ENCODE measurements at places on chromosomes 7 and 10.

- no peak for DNase-seq
Observed at GRCh38 chr7:8149222-8149621, 112.7 kb downstream of the ICA1 start.

DNA sequence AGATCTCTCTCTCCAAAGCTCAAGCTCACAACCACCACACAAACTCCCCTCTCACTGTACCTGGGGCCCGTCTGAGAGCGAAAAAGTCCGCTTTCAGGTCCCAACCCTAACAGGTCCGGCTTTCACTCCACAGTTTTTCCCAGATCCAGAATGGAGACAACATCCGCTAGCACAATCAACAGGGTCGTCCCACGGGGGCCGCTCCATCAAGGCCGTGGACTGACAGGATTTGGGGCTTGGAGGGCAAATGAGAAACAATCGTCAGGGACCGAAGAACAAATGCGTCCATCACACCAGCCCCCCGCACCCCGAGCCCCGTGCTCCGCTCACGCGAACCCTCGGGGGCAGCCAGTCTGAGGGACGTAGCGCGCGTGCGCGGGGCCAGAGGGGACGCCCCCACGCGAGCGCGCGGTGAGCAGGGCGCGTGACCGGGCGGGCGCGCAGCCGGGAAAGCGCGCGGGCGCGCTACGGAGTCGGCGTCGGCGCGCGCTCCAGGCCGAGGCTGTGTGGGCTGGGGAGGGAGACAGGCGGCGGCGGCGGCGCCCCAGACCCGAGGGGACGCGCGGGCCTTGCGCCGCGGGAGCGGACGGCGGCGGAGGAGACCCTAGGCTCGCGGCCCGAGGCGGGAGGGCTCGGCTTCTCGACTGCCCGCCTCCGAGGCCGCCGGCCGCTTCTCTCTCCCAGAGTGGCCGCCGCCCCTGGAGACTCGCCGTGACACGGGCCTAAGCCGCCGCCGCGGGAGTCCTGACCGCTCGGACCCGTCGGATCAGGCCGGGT is at the start of gene SLK:
Gene SLK, plus strand, starts transcription at position 470 of the 777 bp plus-strand sequence. CDS start 606 bp downstream, outside the sequence.
- DNase-seq = peak; percentile 53

- DNase-seq = no peak
Observed at GRCh38 chr10:86357676-86358075, 8.9 kb downstream of the GRID1 start.

DNA sequence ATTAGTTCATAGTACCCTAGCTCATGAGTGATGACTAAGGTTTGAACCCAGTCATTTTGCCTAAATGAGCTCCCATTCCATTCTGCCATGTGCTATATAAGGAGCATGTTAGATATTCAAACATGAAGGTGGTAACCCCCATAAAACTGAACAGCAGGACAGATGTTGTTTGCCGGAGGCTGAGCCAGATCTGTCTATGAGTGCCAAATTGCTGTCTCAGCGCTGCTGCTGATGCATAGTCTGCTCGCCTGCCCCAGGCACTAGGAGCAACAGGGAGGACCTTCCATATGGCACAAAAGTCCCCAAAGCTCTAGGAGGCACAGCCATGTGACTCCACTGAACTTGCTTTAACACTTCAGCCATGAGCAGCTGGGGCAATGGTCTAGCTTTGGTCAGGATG is 466.0 kb upstream of the GHITM start:
- no peak for DNase-seq

DNA sequence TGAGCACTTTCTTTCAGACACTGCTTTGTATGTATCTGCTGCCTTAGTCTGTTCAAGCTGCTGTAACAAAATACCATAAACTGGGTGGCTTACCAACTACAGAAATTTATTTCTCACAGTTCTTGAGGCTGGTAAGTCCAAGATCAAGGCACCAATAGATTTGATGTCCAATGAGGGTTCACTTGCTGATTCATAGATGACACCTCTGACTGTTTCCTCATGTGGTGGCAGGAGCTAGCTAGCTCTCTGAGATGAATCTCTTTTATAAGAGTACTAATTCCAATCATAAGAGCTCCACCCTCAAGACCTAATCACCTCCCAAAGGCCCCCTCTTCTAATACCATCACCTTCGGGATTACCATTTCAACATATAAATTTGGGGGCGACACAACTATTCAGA is 76.6 kb upstream of the ADO start:
- no peak for DNase-seq

- DNase-seq = no peak
Observed at GRCh38 chr10:124217031-124217430, 123.6 kb upstream of the CHST15 start.

- no peak for DNase-seq
Observed at GRCh38 chr10:33064706-33065105, 106.7 kb upstream of the ITGB1 start.

DNA sequence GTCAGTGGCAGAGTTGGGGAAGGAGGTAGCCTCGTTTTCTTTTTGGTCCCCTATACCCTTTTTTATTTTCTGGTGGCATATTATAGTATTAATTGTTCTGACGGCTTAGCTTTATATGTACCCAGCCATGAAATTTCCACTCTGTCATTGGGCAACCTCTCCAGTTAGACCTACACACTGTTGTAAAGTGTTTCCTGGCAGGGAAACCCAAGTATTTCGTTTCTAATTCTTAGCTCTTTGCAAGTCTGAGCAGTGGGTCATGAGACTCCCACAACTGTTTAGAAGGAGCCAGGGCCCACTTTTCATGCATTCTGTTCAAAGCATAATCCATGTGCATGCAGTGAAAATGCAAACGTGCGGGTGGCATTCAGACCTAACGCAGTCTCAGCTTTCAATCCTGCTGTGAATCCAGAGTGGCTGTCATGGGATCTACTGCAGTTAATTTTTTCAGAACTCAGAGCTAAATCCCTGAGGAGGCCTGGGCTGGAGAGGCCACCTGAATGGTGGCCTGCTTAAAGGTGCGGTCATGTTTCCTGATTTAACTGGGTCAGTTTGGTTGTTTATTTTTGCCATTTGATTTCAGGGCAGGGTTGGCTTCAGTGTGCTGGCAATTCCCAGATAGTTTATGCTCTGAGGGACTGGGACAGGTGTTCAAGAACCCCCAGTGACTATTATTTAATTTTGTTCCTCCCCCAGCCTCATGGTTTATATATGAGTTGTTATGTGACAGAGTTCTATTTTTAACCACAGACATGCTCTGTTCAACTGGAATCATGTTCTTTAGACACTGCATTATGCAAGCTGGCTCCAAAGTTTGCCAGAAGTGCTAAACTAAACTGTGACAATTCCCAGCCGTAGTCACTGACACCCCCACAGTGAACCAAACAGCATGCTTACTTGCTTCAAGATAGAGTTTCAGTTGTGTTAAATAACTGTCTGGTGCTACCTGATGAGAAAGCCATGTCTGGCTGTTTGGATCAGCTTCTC is 27.4 kb upstream of the SYPL1 start:
- DNase-seq = no peak

DNA sequence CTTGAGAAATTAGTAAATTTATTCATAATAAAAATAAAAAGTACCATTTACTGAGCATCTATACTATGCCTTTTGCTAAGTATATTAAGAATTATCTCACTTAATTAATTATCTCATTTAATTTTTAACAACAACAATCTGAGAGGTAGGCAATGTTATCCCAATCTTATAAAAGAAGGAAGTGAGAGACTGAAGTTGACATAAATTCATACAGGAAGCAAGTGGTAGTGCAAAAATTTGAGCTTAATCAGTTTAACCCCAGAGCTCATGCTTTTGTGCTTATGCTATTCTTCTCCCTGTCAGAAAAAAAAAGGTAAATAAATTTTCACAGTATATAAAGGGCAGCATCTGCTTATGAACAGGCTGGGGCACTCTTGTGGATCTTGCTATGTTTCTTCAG is 2.7 kb upstream of the LIPF start:
- DNase-seq = no peak

DNA sequence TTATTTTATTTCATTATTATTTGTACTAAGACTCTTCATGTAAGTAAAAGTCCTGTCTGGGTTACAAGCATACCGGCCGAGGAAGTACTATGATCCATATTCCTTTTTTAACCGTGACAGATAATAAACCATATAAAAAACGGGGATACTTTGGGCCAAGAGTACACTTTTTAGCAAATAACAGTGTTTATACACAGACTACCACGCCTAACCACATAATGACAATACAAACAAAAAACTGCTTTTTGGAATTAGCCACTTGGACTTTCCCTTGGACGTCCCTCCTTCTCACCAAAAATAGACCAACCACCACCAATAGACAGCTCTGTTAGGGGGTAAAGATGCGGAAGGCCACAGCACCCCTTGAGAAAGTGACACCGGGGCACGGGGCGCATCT is 800 bp downstream of the MINDY3 start:
- DNase-seq = no peak

DNA sequence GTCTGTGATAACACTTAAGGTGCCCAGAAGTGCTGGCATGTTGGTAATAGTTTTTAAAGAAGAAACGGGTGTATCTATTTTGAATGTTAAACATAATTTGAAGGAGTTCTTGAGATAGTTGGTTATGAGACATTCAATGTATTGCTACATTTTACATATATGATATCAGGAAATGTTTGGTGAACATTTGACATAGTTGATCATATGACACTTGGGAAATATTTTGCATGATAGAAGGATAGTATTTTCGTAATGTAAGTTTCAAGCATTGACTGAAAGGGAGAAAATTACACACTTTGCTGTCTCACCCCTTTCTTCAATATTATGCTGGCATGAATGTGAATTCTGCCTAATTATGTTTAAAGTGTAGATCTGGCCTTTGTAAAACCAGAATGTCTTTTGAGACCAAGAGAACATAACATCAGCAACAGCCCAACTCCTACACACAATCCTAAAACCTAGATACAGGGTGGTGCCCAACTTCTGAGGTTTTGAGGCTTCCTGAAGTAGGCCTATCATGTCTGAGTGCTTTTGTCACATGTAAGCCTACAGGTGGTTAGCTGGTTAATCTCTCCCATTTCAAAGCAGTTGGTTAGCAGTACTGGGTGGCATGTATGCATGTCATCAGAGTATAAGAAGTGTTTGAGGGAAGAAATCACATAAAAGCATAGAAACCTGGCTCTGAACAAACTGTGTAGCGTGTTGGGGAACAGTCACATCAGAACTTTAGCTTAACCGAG is 2.1 kb downstream of the ADD3 start:
- DNase-seq = no peak

- peak; percentile 63 for DNase-seq
Observed at GRCh38 chr7:129160161-129160905, 15.8 kb downstream of the TSPAN33 start.

- no peak for DNase-seq
Observed at GRCh38 chr7:129262324-129262723, 37.5 kb downstream of the AHCYL2 start.

GRCh38 chr10:26543567-26544306 is 105.6 kb downstream of the APBB1IP start:
- no peak for DNase-seq

- DNase-seq = no peak
Observed at GRCh38 chr10:44419790-44420549, 35.1 kb upstream of the CXCL12 start.

DNA sequence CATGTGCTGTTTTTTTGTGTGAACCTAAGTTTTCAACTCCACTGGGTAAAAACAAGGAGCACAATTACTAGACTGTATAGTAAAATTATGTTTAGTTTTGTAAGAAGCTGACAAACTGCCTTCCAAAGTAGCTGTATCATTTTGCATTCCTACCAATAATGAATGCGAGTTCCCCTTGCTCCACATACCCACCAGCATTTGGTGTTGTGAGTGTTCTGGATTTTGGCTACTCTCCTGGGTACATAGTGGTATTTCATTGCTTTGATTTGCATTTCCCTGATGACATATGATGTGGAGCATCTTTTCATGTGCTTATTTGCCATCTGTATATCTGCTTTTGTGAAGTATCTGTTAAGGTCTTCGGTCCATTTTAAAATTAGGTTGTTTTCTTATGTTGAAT is 178.2 kb downstream of the HIBADH start:
- no peak for DNase-seq

GRCh38 chr7:108211382-108212201 is 81.4 kb upstream of the LAMB4 start:
- peak; percentile 23 for DNase-seq

GRCh38 chr7:44235582-44236332 is 35.0 kb downstream of the YKT6 start:
- no peak for DNase-seq

DNA sequence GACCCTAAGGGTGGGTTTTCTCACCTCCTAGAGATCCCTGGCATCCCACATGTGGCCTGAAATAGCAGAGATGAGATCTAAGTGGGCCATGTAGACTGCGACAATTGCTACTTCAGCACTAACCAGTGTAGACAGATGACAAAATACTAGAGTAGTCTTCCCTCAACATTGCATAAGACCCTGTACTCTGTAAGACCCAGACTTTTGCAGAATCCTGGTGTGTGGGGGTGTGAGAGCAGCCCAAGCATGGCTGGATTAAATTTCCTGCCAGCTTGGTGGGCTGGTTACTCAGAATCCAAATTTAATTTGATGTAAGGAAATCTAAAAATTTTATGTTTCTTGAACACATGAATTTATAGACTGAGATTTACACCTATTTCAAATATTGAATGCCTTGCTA is 88.3 kb downstream of the ZNF365 start:
- DNase-seq = no peak

DNA sequence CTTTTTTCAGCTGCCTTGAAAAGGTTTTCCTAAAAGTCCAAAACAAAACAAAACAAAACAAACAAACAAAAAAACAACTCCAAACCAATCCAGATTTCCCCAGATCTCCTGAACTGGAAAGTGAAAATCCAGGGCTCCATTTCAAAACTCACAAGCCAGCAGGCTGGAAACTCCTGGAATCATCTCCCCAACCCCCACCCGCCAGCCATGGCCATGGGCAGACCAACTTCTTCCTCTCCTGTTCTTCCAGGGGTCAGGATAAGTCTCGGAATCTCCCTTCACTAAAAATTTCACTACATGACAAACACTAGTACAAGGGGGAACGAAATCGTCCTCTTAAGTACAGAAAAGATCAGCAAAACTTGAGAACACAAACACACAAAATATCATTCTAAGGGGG is 40.4 kb downstream of the GNA12 start:
- no peak for DNase-seq

GRCh38 chr7:77940647-77941046 is 142.1 kb downstream of the PHTF2 start:
- DNase-seq = peak; percentile 34

GRCh38 chr10:9766762-9767161 is 1250.9 kb upstream of the CELF2 start:
- DNase-seq = no peak

GRCh38 chr10:84012831-84013458 is 126.4 kb upstream of the GHITM start:
- no peak for DNase-seq

DNA sequence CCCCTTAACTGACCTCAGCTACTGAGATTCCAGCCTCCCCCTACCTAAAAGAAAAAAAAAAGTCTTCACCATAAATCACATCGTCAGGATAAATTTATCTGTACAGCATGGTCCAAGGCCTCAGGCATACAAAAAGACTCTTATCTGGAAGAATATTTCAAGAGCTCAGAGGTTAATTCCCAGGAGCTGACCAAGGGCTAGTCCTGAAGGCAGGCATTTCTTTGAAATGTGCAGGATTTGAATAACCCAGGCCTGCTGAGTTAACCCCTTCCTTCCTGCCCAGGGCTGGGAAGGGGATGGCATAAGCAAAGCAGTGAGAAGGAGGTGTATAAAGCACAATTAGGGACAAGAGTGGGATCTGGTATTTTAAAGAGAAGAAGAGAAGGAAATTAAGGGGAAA is 111.2 kb downstream of the RNLS start:
- no peak for DNase-seq

Measured in NCI-H1105 treated with DMSO at 0.1 percent for 48 hours (cell line).